Stimulated activated CD4-positive, alpha-beta T cell treated with anti-CD3 and anti-CD28 coated beads, Interleukin-4, amount 100 ng/mL, for 24 hours (primary cell): ENCODE measurements at places on chromosomes 3 and 15.
A peak's percentile ranks its signal among the peaks of the same experiment; 100 is the strongest.

GRCh38 chr15:86837294-86838061, 757.8 kb downstream of the AGBL1 start:
- DNase-seq: no peak

DNA sequence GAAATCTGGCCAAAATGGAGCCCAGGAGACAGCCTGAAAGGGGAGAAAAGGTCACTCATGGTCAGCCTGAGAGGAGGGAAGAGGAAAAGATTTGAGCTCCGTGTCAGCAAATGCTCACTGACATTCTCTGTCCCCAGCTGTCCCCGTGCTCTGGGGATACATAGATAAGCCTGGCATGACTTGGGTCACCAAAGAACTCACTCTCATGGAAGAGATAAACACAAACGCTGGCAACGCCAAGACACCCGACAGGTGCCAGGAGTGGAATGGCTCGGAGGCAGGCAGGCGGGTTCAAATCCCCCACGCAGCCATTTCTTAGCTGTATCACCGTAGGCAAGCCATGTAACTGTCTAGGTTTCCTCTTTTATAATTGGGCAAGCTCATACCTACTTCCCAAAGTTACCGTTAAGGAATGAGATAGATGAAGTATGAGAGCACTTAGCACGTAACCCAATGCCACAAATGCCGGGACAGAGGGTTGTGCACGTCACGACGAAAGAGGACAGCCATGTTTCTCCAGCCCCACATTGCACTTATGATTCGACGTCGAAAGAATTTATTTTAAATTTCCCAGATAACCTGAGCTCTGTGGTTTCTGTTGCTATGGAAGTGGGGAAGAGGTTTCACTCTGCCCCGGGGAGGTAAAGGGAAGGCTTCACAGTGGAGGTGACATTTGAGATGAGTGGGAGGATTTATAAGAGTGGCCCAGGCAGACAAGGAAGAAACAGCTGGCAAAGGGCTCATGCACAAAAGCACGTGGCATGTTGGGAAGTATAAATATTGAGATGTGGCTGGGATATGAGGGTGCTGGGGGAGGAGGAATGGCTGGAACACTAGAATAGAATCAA, 41.4 kb upstream of the TSEN2 start:
- no peak for DNase-seq

DNA sequence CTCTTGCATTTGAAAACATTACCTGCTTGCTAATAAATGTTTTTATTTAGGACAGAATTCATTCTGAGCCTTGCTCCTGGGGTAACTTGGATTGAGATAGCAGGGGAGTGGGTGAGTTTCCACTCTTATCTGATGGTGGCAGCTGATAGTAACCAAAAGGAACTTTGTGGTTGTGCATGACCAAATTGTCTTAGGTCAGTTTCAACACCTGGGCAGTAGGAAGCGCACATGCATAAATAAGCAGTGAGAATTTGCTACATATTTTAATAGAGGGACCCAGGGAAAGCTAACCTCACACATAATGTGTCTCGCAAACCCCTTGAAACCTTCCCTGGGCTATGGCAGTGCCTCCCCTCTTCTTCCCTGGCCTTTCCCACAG, 65.4 kb upstream of the XCR1 start:
- DNase-seq: no peak

DNA sequence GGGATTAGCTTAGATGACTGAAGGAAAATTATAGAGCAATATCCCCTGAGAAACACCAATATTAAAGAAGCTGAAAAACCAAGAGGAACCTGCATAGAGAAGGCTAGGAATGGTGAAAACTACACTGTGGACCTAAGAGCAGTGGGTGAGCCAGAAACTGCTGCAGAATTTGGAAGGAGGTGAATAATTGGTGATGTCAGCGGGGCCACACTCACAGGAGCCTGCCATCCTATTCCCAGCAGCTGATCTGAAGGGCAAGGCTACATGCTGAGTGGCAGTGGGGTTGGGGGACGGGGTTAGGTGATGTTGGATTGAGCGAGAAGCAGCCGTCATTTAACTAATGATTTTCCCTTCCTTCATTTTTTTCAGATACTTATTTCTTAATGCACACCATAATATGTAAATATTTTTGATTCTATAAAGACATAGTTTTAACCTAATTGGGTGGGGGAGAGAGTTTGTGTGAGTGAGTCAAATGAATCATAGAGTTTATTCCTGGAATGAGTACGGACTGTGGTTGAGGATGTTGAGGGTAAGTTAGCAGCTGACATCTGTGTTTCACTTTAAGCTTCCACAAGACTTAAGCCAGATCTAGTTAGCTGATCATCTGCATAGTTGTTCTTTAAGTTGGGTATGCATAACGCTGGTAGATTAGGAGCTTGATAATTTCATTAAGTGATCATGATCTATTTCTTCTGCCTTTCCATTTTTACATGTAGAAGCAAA, 222.8 kb downstream of the PTPRG start:
- DNase-seq: no peak

- DNase-seq: no peak
Measured at GRCh38 chr3:181726351-181727330, 14.9 kb downstream of the SOX2 start.

DNA sequence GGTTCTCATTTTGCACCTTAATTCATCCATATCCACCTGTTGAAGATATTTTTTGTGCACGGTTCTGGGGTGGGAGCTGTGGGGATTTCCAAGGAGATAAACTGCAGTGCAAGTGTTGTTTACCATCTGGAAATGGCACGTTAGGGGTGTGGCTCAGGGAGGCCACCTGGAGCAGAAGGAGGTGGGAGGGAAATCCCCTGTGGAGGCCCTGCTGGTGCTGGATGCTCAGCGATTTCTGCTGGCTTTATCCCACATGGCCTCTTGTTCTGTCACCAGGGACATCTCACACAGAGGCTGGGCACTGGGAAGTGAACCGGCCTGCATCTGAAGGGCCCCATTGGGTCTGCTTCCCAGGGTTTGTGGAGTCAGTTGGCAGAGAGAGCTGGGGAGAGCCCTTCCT, 24.3 kb downstream of the TRPM1 start:
- no peak for DNase-seq

GRCh38 chr3:147813256-147813655, 404.1 kb downstream of the ZIC1 start:
- DNase-seq: no peak

DNA sequence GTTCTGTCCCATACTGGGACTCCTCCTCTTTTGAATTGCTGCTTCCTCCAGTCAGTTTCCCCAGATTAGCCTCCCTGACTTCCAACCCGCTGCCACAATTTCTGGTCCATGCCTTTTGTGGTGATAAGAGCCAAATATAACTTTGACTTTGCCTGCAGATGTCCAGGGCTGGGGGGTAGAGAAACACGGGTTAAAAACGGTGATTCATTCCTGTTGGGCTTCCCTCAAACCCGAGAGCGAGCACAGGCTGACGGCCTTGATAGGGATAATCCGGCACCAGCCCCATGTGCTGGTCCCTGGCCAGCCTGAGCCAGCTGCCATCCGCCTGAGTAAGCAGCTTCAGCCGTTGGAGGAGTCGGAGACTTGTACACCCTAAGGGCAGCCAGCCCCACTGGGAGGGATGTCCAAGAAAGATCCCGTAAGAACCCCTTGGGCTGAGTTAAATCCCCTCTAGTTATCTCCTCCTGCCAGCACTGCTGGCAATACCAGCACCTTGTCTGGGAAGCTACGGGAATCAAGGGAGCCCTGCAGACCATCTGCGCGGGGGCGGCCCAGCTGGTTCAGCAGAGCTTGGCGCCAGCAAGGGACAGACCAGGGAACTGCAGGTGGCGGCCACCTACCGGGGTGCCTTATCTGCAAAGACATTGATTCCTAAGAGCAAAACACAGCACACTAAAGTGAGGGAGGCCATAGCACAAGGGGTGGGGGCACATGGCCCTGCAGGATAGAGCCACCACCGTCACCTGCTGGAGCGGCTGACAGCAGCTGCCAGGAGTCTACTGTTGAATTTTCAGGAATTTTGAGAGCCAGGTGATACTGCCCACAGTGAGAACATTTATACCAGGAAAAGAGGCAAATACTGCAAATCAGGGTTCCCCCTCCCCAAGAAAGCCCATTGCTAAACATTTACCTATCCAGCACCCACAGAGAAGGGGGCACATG, 18.1 kb downstream of the CSPG4 start:
- DNase-seq: no peak

- DNase-seq: no peak
Measured at GRCh38 chr3:117920253-117920898, 1114.3 kb downstream of the IGSF11 start.

DNA sequence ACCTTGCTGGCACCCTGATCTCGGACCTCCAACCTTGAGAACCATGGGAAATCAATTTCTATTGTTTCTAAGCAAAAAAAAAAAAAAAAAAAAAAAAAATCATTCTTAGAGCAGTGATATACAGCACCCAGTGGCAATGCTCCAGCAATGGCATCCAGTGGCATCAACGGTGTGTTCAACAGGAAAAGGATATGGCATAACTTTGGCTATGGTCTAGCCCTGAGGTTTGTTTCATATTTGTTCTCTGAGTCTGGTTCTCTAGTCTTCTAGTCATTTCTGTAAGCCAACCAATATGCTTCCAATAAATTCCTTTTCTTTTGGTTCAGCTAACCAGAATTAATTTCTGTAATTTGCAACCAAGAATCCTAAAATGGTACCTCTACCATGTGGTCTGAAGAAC, 19.2 kb downstream of the DENND4A start:
- DNase-seq: no peak

DNA sequence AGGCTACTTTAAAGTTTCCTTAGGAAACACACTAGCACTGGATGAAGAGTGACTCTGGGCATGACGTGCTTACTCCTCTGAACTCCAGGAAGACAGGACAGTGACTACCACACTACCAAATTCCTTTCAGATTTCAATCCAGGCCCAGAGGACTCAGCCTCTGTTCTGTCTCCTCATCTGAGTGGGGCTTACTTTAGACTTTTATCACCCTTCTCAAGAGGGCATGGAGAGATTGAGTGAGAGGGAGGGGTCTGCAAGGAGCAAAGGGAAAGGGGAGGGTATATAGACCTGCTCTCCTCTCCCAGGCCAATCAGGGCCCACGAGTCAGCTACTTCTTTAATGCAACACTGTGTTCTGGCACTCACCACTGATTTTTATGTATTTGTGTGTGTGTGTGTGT, 29.4 kb upstream of the RSL24D1 start:
- no peak for DNase-seq

DNA sequence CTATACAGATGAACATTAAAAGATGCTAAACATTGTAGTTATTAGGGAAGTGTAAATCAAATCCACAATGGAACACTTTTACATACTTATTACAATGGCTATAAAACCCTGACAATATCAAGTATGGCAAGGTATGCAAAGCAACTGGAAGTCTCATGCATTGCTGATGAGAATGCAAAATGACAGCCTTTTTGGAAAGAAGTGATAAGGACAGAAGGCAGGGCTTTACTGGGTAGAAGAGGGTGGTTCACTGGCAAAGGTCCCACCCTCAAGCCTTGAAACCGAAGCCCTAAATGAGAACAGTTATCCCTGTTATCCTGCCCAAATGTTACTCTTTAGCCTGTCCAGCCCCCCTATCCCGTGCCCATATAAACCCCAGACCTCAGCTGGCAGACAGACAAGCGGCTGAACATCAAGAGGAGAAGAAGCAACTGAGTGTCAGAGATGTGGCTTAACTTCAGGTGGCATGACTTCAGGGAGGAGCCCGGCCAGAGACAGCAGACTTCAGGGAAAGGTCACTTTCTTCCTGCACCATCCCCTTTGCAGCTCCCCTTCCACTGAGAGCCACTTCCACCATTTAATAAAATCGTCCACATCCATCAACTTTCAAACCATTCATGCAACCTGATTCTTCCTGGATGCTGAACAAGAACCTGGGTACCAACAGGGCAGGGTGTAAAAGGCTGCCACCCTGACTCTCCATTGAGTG, 732 bp upstream of the GCSAM start:
- DNase-seq: no peak

DNA sequence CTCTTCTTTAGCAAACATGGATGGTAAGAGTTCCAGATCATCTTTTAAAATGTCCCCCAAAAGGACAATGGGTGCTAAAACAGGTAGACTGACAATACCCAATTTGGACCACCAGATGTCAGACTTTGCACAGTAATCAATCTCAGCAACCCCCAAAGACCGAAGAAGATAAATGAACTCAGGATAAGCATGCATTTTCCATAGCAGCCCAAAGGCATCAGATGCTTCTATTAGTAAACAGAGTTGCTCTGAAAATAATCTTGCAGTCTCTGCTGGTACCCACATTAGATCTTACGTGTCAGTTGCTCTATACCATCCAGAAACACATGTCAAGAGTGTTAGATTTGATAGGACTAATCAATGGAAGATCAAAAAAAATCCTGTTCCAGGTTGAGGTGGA, 20.6 kb downstream of the MYH15 start:
- DNase-seq: peak; percentile 40

- DNase-seq: no peak
Measured at GRCh38 chr15:34155859-34156258, 54.0 kb downstream of the PGBD4 start.

- DNase-seq: no peak
Measured at GRCh38 chr15:68684476-68684875, 105.7 kb downstream of the CORO2B start.

- DNase-seq: no peak
Measured at GRCh38 chr3:160035757-160036156, 47.1 kb downstream of the IL12A start.

GRCh38 chr15:43214592-43215295, 6.1 kb downstream of the EPB42 start:
- DNase-seq: no peak

- no peak for DNase-seq
Measured at GRCh38 chr3:94671078-94671477, 608.2 kb downstream of the NSUN3 start.

DNA sequence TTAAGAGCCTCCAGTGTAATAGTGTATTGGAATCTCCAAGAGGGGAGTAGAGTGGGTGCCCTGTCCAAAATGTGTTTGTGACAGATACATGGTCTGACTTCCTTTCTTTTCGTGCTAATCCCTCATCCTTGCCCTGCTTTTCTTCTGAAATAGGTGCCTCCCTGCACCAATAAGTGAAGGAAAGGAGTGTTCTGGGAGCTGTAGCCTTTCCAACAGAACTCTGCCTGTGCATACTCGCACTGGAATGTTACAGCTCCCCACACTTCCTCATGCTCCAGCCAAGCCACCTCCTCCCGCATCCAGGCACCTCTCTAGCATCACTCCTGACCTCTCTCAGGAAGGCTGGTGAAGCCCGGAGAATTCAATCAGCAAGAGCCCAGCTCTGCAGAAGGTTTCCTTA, 478.0 kb downstream of the GABRG3 start:
- DNase-seq: no peak

- DNase-seq: no peak
Measured at GRCh38 chr3:182760576-182761164, 32.6 kb upstream of the ATP11B start.

- DNase-seq: no peak
Measured at GRCh38 chr3:156207802-156208685, 87.7 kb downstream of the KCNAB1 start.

DNA sequence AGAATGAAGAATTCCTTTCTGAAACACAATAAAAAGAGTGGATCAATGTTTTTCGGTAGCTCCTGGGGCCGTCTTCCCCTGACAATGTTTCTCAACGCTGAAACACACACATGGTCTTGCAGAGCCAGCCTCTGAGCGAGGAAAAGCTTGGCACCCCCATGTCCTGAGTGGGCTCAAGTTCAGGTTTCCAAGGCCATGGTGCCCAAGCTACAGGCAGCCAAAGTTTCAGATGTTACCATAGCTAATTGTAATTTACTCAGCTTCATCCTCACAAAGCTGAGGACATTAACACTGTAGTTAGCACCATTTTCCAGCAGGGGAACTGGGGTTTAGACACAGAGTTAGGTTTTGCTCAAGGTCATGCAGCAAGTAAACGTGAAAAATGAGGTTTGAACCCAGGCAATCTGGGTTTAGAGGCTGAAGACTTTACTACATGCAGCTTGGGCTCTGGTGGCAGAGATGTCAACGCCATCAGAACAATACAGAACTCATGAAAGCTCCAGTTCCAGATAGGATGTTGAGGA, 199.1 kb downstream of the TJP1 start:
- no peak for DNase-seq
